SW480 (cell line): ENCODE measurements at places on chromosomes 5 and 9.

- DNase-seq: no peak
Measured at GRCh38 chr5:129241755-129242154, 147.2 kb downstream of the ISOC1 start.

DNA sequence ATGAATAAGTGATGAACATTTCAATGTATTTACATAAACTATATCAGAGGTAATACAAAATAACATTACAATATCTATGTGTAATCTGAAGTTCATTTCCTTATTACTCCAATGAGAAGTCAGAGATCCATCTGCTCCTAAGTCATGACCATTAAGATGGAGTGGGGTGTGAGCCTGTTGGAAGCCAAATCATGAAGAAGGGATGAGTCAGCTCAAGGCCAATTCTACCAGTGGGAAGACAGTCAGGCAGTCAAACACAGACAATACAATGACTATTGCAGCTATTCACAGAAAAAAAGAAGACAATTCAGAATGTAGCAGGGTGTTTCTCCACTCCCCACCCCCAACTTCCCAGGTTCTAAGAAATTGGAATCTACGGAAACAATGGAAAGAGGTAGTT lies 155.0 kb downstream of the NFIB start:
- no peak for DNase-seq

DNA sequence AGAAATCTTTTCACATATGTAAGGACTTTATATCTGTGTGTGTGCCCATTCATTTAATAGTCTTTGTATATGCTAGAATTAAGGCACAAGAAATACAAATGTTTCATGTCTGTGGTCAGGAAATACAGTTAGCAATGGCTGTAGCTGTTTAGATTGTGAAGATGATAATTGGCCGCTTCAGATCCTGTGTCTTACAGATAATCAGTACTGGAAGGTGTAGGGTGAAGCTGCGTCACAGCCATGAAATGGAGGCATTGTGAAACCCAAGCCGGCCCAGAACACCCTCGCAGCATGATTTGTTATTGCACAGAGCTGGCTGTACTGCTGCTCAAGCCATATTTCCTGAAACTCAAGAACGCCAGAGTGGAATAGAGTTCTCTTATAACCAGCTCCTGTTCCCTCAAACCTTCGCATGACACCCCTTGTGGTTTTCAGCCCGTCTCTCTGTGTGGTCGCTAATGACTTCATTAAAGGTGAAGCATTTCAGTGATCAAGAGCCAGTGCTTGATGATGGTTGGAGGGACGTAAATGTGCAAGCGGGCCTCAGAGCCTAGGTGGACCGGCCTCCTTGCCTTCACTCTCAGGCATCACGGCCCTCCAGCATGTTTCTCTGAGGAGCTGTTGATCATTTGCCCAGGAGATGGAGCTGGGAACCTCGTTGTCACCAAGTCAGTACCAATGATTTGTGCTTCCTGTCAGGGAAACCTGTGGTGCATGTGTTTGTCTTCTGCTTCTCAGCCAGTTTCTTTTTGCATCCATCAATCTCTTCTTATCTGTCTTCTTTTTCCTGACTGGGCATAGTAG lies 80.1 kb downstream of the F2RL2 start:
- DNase-seq: no peak

- no peak for DNase-seq
Measured at GRCh38 chr5:5751987-5752386, 329.5 kb downstream of the ICE1 start.

- DNase-seq: no peak
Measured at GRCh38 chr5:67409126-67409777, 212.7 kb upstream of the CD180 start.

DNA sequence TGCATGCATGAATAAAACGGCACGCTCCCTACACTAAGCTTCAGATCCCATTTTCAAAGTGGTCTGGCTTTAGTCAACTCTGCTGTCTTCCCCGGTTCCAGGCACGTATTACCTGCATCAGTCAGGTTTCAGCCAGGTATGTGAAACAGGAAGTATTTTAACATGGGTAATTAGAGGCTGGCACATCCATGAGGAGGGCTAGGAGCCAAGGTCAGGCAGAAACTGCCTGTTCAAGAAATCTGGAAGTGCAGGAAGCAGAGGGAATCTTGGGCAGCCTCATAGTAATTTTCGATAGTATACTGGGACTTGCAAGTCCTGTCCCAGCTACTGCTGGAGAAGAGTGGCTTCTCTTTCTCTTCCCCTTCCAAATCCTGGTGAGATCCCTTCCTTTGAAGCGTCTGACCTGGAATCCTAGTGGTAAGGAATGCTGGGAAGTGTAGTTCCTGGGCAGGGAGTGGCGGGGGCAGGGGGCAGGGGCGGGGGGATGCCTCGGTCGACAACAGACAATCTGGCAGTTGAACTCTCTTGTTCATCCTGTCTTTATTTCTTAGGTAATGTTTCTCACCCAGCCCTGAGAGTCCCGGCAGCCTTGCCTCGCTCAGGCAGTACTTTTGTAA lies 403.1 kb downstream of the TLE4 start:
- DNase-seq: no peak

- DNase-seq: peak; percentile 100
Measured at GRCh38 chr5:173327948-173328843, at the start of gene STC2. TSS of gene STC2 (minus strand) at chr5:173328414. CDS start at chr5:173328193, 221 bp downstream.

GRCh38 chr9:85508616-85509015 lies 233.1 kb downstream of the AGTPBP1 start:
- peak; percentile 21 for DNase-seq

DNA sequence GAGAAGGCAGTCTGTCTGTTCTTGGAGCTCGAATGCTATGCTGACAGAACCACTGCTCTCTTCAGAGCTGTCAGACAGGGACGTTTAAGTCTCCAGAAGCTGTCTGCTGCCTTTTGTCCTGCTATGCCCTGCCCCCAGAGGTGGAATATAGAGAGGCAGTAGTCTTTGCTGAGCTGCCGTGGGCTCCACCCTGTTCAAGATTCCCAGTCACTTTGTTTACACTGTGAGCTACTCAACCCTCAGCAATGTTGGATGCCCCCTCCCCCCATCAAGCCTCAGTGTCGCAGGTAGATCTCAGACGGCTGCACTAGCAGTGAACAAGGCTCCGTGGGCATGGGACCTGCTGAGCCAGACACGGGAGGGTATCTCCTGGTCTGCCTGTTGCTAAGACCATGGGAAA lies 344.2 kb downstream of the TMEM161B start:
- DNase-seq: peak; percentile 10

GRCh38 chr5:171945066-171945465 lies 61.4 kb downstream of the FBXW11 start:
- DNase-seq: no peak

DNA sequence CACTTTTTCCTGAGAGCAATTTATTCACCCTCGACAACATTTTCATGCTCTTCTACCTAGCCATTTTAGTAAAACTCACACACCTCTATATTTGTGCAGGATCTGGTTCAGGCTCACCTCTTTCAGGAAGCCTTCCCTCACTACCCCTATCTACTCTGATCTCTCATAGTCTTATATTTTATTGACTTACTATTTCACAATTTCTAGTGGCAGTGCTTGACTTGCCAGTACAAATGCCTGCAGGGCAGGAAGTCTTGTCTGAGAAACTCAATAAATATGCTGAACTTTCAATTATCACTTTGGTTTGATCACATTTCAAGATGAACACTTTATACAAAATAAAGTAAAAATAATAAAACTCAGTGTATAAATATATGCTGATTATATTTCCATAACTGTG lies 226.8 kb downstream of the CETN3 start:
- DNase-seq: no peak

GRCh38 chr9:12604164-12604821 lies 88.9 kb upstream of the TYRP1 start:
- peak; percentile 54 for DNase-seq

- no peak for DNase-seq
Measured at GRCh38 chr9:28668158-28668557, 1094.9 kb upstream of the C9orf72 start.

GRCh38 chr5:159928122-159928909 lies 12.0 kb downstream of the ADRA1B start:
- DNase-seq: peak; percentile 45

- no peak for DNase-seq
Measured at GRCh38 chr5:27011274-27011673, 27.1 kb downstream of the CDH9 start.

DNA sequence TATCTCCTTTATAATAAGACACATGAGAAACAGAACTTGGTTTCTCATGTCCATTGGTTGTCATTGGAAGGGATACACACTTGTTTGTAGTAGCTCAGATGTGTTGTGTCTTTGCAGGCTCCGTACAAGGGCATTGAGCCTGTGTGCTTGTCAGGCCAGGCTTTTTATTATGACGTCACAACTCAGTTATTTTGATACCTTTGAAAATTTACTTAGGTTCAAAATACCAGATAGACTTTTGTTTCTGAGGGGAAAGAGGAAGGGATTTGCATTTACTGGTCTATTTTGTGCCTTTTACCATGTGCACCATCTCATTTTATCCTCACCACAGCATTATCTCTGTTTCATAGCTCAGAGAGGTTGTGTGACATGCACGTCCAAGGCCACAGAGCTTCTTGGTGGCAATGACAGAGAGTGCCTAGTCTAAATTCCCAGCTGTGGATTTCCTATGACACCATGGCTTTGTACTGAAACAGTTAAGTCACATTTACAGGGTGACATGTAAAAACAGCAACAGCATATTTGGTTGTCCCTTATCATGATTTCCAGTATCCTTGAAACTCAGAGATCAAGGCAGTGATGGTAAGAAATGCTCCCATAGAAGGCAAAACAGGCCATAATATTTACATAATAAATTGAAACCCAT lies 268.7 kb downstream of the AOPEP start:
- no peak for DNase-seq

DNA sequence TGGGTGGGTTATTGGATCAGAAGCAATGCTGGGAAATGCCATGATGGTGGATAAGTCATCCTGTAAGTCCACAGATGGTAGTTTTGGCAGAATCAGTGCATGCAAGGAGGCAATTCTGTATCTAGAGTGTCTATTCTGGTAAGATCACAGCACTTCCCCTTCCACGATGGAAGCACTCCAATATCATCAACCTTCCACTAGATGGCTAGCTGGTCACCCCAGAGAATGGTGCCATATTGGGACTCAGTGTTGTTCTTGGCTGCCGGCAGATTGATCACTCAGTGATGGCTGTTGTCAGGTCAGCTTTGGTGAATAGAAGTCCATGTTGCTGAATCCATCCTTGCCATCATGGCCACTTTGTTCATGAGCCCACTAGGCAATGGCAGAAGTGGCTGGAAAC lies 553.5 kb downstream of the CSNK1G3 start:
- no peak for DNase-seq

DNA sequence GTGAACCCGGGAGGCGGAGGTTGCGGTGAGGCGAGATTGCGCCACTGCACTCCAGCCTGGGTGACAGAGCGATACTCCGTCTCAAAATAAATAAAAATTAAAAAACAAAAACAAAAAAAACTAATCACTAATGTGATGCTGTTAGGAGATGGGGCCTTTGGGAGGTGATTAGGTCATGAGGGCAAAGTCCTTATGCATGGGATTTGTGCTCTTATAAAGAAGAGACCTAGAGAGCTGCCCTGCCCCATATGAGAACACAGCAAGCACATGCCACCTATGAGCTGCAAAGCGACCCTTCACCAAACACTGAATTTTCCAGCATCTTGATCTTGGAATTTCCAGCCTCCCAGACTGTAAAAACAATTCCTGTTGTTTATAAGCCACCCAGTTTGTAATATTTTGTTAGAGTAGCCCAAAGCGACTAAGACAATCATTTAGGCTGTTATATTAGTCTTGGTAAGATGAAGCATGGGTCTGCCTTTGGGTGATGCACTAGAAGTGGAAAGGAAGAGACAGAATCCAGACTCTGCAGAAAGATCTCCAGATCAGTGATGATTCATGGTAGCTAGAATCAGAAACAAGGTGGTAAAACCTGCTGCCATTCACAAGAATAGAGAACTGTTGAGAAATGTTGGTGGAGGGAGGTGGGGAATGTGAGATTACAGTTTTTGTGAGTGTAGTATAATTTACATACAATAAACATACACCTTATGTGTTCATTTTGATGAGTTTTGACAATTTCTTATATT lies 26.2 kb downstream of the GPR21 start:
- DNase-seq: no peak

DNA sequence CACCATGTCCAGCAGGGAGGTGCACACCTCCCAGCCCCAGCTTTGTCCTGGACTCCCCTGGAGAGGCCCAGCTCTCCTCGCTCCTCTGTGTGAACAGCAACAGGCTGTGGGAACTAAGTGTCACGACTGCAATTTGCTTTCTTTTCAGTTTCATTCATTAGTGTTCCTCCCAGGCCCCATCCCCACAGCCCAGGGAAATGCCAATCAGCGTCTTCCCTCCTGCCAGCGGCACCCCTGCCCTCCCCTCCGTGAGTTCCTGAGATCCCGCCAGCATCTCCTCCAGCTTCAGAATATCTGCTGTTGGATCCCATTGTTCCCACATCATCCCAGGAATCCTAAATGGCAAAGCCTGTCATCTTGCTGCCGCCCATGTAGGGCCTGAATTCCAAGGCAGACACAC lies 13.1 kb upstream of the RPL26L1 start:
- DNase-seq: no peak

GRCh38 chr5:175377816-175378215 lies 66.2 kb downstream of the DRD1 start:
- no peak for DNase-seq

DNA sequence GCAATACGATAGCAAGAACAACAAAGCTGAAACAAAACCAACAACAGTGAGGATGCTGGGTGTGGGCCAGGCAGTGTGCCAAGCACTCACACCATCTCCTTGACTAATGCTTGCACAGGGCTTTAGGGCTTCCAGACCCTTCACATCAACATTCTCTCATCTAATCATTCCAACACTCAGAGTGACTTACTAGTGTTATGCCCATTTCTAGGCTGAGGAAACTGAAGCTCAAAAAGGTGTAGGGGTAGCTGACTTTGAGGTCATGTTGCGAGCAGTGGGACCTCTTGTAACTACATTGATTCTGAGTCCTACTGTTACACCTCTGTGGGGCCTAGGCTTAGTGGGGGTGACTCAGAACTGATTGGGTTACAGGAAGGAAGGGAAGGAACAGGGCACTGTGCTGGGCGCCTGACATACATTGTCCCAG lies 9.7 kb downstream of the ANGPTL2 start:
- no peak for DNase-seq

- peak; percentile 6 for DNase-seq
Measured at GRCh38 chr5:76041863-76042262, 41.3 kb upstream of the SV2C start.

- peak; percentile 57 for DNase-seq
Measured at GRCh38 chr5:57504357-57504756, 21.7 kb upstream of the ACTBL2 start.
